ENCODE measurements at places on chromosomes 5 and 9.

DNA sequence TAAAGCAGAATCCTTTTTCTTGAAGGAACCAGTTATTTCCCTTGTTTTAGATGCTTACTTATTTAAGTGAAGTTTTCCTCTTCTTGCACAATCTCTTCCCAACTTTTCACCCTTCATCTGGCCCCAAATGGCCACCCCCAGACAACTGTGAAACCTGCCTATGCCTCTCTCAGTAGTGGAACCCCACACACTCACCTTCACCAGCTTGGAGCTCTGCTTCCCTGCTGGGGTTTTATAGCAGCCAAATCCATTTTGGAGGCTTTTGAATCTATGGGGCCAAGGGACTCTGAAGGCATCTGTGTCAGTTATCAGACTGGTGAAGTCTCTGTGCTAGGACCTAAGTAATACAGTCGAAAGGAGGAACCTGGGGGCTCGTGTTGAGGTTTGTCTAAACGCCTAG is 22.9 kb upstream of the SPINK1 start:
- DNase-seq: no peak

DNA sequence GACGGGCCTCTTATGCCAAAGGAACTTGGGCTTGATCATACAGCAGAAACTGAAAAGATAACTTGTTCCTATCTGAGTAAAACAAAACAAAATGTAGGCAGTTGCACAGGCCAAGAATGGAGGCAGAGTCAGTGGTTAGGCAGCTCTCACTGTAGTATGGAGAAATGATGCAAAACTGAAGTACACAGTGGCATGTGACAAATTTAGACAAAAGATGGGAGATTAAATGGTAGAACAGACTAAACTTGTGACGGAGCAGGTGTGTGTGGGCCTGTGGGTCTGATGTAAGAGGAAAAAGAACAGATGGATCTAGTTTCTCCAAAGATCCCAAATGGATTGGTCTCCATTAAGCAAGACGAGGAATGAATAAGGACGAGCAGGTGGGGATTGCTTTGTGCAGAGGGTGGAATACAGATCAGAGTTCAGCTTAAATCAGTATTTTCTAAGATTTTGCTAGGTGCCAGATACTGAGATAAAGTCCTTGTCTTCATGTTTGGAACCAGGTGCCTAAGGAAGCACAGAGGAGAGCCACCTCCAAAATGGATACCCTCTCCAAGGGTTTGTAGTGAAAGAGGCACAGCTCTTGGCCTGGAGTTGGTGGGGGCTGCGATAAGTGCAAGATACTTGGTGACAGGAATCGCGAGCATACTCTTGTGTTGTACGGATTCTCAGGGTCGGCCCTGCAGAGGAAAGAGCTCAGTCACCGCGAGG is 722 bp upstream of the DCP2 start:
- DNase-seq: no peak

DNA sequence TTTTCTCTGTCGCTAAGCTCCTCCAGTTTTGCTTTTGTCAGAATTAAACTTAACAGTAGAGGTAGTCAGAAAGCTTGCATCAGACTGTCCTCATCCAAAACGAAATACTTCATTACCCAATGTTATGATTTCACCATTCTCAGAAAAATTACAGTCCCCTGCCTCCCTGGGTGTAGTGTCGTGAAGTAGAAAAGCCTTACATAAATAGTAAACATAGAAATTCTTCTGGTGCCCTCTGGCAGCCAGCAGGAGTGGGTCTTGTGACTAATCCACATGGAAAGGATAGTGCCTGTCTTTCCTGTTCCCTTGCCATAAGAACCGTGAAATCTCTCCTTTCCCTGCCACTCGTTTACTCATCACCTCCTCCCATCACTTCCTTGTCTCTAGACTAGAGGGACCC is 230.6 kb downstream of the GNA14 start:
- no peak for DNase-seq

- DNase-seq: no peak
Observed at GRCh38 chr5:40690267-40690666, 10.6 kb downstream of the PTGER4 start.

GRCh38 chr5:58491216-58491892 is at the start of gene GAPT:
GAPT (plus strand) TSS chr5:58491435; CDS start chr5:58494537, 3,102 bp downstream.
- DNase-seq: no peak

DNA sequence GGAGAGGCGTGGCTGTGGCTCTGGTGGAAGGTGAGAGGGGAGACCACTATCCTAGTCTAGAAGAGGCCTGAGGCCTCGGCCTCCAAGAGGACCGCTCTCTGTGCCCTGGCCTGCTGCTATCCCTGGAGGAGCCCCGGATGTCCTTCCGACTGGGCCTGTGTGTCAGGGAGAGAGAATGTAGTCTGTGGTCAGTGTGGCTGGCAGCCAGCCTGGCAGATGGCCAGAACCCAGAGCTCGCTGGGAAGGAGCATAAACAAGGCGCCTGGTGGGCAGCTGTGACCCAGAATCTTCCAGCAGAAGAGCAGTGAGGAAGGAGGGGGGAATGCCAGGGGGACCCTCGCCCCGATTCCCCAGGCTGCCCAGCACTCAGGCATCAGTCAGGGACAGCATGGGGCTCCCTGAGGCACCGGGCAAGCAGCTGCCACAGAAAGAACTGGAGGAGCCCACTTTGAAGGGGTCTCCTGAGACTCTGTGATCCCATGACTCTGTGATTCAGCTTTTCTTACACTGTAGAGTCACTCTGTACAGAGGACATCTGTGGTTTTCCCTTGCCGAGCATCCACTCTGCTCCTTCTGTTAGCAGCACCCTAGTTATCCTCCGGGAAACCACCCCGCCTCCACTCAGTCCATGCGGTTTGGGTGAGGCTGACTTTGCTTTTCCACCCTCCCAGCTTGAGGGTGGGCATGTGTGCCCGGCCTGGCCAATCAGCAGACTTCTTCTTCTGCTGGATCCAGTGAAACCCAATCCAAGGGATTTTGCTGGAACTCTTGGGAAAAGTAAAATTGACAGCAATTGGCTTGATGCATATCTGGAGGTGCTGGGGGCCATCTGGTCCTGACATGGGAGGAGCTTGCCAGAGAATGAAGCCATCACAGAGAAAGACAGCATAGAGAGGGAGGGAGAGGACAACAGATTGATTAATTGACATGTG is 46.2 kb upstream of the PWWP2A start:
- no peak for DNase-seq

DNA sequence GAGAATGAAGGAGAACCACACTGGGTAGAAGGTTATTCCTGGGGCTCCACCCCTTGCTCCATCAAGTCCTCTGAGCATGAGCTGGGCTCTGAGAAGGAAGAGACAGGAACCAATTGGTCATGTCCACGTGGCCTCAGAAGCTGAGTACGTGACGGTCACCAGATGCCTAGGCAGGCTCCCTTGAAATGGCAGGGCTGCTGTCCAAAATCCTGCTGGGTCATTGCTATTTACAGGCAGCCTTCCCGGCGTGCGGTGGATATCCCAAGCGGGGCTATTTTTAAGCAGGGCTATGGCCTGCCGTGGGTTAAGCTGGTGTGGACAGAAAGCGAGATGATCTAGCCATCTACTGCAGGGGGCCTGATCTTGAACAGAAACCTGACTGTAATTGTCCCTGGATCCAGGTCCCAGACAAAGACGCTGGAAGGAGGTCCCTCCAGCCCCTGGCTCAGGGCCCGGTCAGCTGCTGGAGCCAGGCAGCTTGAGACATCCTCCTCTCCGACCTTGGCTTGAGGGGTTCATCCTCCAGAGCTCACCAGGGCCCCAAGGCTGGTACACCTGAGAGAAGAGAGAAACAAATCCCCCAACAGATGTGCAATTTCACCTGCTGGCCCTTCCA is 550 bp upstream of the CKMT2 start:
- DNase-seq: no peak

DNA sequence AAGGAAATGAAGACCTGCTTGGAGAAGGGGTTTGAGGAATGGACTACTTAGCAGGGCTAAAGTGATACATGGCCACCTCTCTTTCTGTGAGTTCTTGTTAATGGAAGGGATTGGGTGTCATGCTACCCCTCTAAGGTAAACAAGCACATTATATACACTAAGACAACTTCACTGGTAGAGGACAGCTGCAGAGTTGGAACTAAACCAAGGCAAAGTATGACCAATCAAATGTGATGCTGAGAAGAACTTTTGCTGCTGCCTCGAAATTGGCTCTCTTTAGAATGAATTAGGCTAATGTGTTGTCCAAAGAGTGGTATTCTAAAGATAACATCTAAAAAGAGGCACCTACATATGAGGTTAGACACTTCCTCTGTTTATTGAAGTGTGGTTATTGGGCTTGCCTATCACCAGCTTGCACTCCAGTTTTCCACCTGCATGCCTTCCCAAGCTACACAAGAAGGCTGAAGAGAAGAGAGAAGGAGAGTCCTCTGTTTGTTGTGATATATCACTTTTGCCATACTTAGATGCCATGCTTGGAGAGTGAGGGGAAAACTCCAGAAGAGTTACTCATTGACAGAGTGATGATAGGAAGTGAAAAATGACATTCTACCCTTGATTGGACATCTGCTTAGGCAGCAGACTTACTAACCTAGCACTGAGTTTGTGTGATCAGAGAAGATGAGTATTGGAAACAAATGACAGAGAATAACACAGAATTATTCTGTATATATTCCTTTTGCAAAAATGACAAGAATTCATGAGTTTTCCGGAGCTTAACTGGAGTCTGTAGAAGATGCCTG is 536.1 kb downstream of the ZNF608 start:
- DNase-seq: no peak

DNA sequence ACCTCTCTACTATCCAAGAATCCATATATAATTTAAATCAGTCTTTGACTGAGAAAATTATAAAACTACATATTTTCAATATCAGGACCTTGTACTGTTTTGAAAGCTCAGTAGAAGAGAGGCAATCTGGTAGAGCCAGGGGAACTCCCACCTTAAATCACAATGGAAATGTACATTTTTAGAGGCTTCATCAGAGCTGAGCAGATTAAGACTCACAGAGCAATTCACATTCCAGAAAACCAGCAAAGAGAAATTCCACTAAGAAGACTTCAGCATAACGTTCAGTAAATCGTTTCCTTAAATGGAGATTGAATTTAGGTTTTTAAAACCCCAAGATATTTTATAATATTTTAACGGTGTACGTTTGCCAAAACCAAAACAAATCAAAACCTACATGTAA is 227.8 kb upstream of the TRPM3 start:
- no peak for DNase-seq

GRCh38 chr5:158384535-158385481 is 525.9 kb upstream of the CLINT1 start:
- DNase-seq: no peak

DNA sequence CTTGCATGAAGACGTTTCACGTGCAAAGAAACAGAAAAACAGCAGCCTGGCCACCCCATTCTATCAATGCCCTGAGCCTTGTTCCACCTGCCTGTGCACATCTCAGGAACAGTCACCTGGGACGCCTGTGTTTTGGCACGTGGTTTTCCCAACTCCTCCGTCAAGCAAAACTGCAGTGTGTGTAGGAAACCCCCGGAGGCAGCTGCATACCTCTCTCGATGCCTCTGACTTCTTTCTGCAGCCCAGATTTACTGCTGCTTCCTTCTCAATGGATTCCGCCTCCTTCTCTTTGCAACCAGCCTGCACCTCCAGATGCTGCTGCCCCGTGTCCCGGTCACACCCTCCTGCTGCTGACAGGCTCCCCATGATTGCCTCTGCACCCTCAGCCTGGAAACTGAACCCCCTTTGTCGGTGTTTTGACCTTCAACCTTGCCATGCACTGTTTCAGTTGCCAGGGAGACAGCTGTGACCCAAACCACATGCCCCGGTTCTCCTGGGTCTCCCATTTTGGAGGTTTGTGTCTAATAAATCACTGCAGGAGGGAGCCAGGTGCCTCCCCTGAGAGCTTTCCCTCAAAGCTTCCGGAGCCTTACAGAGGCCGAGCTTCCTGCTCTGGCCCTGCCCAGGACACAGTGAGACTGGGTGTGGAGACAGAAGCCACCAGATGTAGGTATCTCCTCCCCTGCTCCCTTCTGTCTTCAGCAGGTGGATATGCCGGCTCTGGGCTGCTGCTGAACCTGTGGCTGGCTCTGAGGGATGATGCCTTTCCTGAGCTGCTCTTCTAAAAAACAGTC is 395.5 kb upstream of the IRX1 start:
- no peak for DNase-seq

GRCh38 chr5:321230-321725 is at the start of gene AHRR:
AHRR (plus strand) TSS chr5:321714; CDS start chr5:343903, 22,189 bp downstream.
- DNase-seq: no peak

DNA sequence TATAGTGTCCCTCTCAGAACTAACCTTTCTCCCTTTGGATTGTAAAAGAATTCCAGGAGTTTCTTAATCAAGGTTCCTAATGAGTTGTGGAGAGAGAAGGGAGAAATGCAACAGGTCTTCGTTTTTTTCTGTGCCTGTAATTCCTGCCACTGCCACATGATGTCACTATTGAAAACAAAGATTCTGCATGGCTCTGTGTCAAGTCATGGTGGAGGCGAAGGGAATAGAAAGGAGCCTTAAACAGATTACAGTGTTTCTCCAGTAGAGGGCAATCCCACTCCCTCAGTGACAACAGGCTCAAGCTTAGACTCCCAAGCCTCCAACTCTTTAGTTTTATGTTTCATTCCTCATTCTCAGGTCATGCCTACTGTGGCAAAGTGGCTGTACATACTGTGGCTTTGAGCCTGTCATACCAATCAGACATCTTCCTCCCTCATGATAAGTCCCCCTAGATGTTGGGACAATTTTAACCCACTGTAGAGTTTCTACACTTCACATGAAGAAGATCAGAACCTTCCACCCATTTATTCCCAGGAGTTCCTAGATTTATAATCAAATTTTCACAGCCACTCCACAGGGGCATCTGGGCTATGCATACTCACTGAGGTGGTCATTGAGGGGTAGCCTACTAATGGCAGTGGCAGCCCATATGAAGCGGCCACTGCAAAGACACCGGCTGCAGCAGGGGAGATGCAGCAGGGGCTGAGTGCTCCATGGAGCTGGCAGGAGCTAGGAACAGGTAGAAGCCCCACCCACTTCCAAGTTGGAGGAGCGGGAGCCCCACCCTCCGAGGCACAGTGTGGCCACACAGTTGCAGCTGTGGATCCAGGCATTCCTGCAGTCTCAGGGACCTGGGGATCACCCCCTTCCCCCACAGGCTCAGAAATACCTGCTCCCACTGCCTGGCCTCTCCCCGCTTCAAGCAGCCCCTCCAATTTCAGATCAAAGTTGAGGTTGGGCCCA is 97.4 kb upstream of the TRIM32 start:
- DNase-seq: peak; percentile 71

DNA sequence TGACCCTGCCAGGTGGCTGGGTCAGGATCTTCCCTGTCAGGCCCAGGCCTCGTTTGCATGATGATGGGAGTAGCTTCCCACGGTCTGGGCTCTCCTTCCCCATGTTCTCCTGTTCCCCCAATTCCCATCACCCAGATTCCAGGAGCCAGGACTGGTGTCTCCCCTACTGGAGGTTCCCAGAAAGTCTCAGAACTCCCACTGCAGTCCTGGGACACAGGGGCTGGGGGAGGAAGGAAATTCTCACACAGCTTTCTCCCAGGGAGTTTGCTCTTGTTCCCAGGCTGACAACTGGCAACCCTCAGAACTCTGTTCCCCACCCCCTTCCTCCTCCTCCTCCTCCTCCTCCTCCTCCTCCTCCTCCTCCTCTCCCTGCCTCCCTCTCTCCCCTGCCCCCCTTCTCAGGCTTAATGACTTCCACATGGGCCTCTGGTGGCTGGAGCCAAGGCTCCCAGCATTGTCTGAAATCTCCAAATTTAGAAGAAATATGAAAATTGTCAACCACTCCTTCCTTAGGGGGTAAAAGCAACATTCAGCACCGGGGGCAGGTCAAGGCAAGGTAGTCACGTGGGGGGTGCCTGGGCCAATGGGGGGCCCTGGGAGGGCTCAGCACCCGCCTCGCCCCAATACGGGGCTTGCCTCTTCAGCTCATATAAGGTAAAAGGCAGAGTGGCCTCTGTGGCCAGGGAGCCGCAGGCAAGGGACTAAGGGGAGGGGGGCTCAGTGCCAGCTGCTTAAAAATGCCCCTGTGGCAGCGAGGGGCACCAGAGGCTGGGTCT is 27.3 kb upstream of the IL17B start:
- DNase-seq: no peak

GRCh38 chr5:168950241-168950951 is 350.5 kb downstream of the SLIT3 start:
- DNase-seq: no peak

Measured in iPS DF 19.7 (cell line).